ENCODE measurements at places on chromosomes 1 and 21.

DNA sequence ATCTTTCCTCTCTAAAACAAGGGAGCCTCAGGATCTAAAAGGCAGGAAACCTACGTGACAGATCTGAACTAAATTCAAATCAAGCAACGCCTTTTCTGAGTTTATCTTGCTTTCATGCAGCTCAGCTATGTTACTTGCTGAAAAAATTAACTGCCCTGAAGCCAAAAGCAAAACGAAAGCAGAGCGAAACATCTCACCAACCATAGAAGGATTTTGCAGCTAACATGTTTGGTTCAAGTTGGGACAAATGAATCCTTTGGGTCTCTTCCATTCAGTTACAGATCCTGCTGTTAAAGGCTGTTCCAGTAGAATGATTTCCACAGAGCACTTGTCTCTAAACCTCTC is 482 bp downstream of the SLC2A5 start:
- no peak for DNase-seq

DNA sequence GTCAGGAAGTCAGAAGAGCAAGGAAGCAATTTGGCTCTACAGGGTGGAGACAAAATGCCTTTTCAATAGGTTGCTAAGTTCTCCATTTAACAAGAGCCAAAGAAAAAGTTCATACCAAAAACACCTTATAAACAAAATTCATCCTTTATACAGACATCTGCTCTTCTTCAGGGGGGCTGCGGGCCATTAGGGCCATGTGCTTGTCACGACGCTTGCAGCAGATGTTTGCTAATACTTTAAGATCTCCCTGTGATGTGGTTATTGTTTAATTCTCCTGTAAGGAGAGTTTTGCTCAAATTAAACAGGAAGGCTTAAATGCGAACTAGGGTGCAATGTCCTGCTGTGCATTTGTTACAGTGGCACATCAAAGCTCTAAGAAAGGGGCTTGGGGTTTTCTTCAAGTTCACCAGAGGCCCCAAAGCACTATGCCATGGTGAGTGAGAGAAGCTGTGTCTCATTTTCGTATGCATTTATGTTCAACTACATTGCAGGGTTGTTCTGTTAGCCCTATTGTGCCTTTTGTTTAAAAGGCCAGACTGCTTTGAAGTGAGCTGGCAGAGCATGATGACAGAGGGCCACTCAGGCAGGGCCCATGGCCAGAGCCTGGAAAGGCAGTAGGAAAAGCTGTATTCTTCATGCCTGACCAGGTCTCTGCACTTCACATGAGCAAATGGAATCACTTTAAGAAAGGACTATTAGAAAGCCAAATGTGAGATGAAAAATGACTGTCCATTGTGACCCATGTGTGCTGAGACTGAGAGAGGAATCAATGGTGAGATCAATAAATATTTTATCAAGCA is 24.8 kb upstream of the NTPCR start:
- DNase-seq: no peak

DNA sequence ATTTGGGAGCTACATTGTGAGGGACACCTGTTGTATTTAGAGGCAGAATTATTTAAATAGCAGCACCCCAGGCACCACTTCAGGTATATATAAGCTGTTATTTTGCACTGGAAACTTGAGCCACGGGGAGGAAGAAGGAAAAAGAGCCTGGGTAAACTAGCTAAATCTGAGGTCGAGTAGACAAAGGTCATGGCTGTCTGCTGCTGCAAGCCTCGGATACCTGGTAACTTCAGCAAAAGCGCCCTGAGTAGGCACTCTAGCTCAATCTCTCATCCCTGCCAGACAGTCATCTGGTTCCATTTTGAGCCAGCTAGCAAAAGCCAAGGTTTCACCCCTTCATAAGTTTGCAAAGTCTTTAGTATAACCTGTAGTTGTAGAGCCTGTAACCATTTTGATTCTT is 101.9 kb upstream of the ZNF644 start:
- no peak for DNase-seq

DNA sequence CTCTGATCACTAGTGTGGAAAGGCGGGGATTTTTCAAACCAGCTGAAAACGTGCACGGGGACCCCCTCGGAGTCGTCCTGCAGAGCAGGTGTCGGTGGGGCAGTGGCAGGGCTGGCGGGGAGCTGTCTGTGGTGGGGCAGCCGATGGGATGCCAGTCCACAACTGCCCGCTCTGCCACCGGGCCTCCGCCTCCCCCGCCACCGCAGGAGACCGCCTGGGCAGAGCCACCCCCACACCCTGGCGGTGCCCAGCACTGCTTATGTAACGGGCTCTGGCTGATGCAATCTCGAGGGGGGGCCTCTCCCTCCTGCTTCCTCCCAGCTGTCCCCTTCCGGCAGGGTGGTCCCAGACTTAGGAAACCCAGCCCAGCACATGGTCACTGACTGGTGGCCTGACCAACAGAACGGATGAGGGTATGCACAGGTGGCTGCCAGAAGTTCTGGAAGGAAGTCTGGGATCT is 9.3 kb downstream of the CHD5 start:
- DNase-seq: no peak

DNA sequence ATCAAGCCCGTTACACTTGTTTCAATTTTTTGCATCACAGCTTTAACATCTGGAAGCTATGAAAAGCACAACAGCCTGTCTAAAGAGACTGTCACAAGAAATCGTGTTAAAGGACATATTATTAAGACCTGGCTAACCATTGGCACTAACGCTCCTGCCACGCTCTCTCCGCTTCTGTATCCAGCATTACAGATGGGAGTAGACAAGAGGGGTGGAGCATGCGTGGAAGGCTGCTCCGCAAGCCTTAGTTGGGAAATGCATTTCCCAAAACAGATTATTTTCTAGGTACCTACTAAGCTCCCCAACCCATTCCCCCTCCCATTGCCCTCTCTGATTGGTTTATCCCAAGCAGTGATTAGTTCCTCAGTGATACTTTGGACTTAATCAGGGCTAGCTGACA is 72.4 kb downstream of the NTNG1 start:
- DNase-seq: no peak

All from urinary bladder (tissue), 4 donors.